ENCODE measurements at places on chromosomes 5 and 9.

DNA sequence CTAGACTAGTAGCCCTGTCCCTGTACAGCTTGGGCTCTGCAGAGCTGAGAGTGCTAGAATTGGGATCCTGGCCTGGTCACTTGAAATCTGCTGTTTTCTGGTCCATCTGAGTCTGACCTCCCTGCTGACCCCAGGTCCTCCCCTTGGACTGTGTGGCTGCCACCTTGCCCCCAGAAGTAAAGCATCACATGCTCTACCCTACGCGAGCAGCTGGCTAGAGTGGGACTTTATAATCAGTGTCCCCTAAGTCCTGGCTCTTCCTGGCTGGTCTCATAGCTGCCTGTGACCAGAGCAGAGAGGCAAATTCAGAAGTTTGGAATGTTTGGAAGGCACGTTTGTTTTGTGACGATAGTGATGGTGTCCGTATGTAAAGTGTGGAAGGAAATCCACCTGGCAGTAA lies 81.0 kb downstream of the ARHGEF28 start:
- no peaks in the 10 kb centered on the region for H3K4me1 ChIP-seq
- no peaks in the 10 kb centered on the region for H3K27me3 ChIP-seq
- no peak overlapping the region for H3K27ac ChIP-seq
- H3K36me3 ChIP-seq = no peaks in the 10 kb centered on the region
- no peak overlapping the region for H3K4me3 ChIP-seq
- no peak for DNase-seq

GRCh38 chr9:88915916-88916315 lies 75.4 kb upstream of the S1PR3 start:
- H3K27me3 ChIP-seq = no peaks in the 10 kb centered on the region
- H3K4me1 ChIP-seq = no peaks in the 10 kb centered on the region
- no peaks in the 10 kb centered on the region for H3K36me3 ChIP-seq
- no peak overlapping the region for H3K4me3 ChIP-seq
- H3K27ac ChIP-seq = no peak overlapping the region
- DNase-seq = no peak

- peaks cover 2% of the 10 kb centered on the region for H3K4me1 ChIP-seq
- H3K27ac ChIP-seq = no peak overlapping the region
- no peak for DNase-seq
- H3K4me3 ChIP-seq = no peak overlapping the region
Measured at GRCh38 chr5:94316916-94317838, 301.2 kb downstream of the KIAA0825 start.

DNA sequence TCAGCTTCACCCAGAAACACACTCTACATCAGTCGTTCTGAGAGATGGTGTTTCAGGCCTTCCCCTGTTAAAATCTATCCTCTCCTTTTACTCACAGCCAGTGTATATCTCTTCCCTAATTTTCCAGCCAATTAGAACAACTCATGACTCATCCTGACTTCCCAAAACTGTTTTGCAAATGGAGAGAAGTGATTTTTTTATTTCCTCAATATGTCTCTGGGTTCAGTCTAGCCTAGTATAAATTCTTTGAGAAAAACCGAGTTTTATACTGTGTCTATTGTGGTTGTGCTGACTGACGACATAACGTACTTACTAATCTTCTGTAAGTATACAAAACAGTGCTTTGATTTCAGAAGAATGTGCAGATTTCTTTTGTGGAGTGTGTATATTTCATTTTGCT lies 28.4 kb upstream of the CAST start:
- no peak overlapping the region for H3K4me3 ChIP-seq
- H3K27me3 ChIP-seq = no peaks in the 10 kb centered on the region
- no peak for DNase-seq
- H3K27ac ChIP-seq = no peak overlapping the region
- H3K4me1 ChIP-seq = peaks cover 2% of the 10 kb centered on the region

GRCh38 chr9:14021871-14022525 lies 291.9 kb downstream of the NFIB start:
- H3K36me3 ChIP-seq = no peaks in the 10 kb centered on the region
- DNase-seq = no peak
- no peak overlapping the region for H3K27ac ChIP-seq
- H3K4me1 ChIP-seq = peaks cover 3% of the 10 kb centered on the region
- no peak overlapping the region for H3K4me3 ChIP-seq
- H3K27me3 ChIP-seq = no peaks in the 10 kb centered on the region

- H3K27ac ChIP-seq = peak overlapping the region; percentile 95
- no peaks in the 10 kb centered on the region for H3K27me3 ChIP-seq
- peaks cover 2% of the 10 kb centered on the region for H3K4me1 ChIP-seq
- no peak for DNase-seq
- peak overlapping the region; percentile 39 for H3K4me3 ChIP-seq
Measured at GRCh38 chr5:139403418-139403786, 487 bp downstream of the SPATA24 start.

GRCh38 chr5:133309984-133310621 lies 258.3 kb downstream of the HSPA4 start:
- no peaks in the 10 kb centered on the region for H3K36me3 ChIP-seq
- no peak overlapping the region for H3K27ac ChIP-seq
- no peaks in the 10 kb centered on the region for H3K4me1 ChIP-seq
- H3K27me3 ChIP-seq = no peaks in the 10 kb centered on the region
- DNase-seq = no peak

DNA sequence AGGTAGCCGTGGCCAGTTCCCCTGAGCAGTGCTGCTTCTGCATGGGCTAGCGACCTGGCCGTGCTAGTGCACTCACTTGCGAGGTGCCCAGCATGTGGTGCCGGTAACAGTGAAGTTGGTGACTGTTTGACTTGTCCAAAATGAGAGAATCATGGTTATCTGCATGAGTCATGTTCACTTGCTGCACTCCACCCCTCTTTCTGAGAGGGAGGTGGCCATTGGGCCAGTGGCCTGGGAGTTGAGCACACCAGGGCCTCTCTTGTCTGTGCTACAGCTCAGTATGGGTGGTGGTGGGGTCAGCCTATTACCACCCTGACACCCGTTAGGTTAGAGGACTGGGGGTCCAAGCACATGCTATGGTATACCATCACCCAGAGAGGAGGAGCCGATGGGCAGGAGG lies 55.4 kb upstream of the GARNL3 start:
- H3K4me3 ChIP-seq = no peak overlapping the region
- H3K36me3 ChIP-seq = no peaks in the 10 kb centered on the region

DNA sequence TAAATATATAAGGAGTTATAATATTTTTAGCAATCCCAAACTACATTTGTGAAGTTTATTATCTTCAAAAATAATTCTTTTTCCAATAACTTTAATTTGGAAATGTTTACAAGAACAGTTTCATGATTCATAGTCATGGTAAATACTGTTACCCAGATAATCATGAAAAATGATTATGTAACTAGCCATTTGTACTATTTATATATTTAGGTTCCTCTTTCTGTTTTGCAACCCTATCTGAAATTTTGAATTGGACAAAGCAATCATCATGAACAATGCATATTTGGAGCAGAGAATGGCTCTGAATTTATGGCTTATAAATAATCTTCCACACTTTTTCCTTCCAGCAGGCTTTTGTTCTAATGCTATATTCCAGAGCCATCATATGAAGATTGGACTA lies 499.7 kb downstream of the SLCO4C1 start:
- no peak overlapping the region for H3K27ac ChIP-seq
- H3K27me3 ChIP-seq = no peaks in the 10 kb centered on the region
- no peak for DNase-seq
- no peaks in the 10 kb centered on the region for H3K36me3 ChIP-seq
- H3K4me3 ChIP-seq = no peak overlapping the region

DNA sequence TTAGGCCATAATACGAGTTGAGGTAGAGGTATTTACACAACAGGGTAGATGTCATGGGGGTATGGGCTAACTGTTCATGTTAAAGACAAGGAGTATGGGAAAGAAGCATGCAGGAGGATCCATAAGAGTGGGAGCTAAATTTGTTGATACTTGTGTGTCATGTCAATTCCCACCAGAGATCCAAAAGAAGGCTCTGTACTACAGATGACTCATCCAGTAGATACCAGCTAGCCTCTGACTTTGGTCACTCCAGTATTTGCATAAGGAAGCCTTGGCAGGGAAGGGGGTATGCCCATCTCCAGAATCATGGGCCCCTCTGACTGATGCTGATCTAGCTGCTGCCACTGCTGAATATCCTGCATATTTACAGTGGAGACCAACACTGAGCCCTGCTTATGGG lies 743.7 kb upstream of the GRAMD2B start:
- no peaks in the 10 kb centered on the region for H3K36me3 ChIP-seq
- DNase-seq = no peak
- H3K4me3 ChIP-seq = no peak overlapping the region
- H3K4me1 ChIP-seq = no peaks in the 10 kb centered on the region
- H3K27me3 ChIP-seq = no peaks in the 10 kb centered on the region
- no peak overlapping the region for H3K27ac ChIP-seq

- H3K4me1 ChIP-seq = no peaks in the 10 kb centered on the region
- no peak overlapping the region for H3K27ac ChIP-seq
- no peak overlapping the region for H3K4me3 ChIP-seq
- H3K36me3 ChIP-seq = no peaks in the 10 kb centered on the region
Measured at GRCh38 chr5:143536364-143536763, 132.9 kb upstream of the NR3C1 start.

DNA sequence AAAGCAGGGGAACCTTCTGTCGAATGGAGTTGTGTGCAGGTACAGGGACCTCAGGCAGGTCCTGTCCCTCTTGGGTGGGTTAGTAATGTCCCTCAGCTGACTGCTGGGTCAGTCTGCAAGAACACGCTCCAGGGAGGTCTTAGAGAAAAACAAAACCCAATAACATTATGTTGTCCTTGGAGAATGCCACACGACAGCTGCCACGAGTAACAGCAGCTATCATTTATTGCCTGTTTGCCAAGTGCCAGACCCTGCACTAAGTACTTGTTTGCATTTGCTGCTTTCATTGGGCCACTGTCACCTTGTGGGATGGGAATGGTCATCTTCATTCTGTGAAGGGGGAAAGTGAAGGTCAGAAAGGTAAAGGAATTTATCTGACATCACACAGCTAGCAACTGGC lies 310.3 kb downstream of the SLIT3 start:
- no peaks in the 10 kb centered on the region for H3K27me3 ChIP-seq
- DNase-seq = no peak
- no peak overlapping the region for H3K27ac ChIP-seq
- H3K36me3 ChIP-seq = no peaks in the 10 kb centered on the region
- H3K4me1 ChIP-seq = no peaks in the 10 kb centered on the region

DNA sequence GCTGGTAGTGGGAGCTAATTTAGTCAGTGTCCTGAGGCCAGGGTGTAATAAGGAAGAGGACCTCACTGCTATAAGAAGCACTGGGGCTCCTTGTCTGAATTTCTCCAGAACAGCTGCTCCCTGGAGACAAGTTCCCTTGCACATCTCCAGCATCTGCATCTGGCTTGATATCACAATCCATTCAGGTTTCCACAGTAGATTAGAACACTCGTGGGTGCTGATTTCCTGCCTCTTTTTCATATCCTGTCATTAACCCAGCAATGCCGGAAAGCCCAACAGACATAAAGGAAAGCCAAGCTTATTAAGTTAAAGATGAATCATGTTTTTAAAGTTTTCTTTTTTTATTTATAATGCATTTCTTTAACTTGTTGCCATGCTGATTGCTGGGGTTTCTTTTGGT lies 232.3 kb upstream of the WWC1 start:
- no peaks in the 10 kb centered on the region for H3K4me1 ChIP-seq
- no peaks in the 10 kb centered on the region for H3K36me3 ChIP-seq
- H3K27ac ChIP-seq = no peak overlapping the region
- no peaks in the 10 kb centered on the region for H3K27me3 ChIP-seq
- no peak overlapping the region for H3K4me3 ChIP-seq

DNA sequence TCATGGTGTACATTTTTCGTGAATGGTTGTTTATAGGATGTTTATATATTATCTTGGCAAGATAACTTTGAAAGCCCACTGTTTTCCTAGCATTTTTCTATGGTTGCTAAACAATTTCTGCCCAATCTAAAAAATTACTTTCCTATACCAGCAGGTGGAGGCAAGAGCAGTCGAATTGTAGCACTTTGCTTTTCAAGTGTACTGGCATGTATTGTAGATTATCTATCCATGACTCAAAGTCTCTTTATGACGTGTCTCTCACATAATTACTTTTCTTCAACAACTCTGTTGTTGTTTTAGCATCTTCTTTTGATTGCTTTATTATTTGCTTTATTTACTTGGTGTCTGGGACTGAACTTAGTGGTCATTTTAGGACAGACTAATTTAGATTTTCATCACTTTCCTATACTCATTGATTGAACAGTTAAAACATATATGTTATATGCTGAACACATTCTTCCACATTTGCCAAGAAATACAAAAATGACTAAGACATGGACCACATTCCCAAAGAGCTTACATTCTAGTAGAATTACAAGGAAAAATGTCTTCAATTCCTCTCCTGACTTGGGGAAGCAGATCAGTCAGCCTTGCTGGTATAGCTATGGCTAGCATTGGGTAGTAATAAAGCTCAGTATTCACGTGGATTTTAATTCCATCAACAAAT lies 20.7 kb downstream of the NLN start:
- DNase-seq = peak; percentile 43
- H3K27me3 ChIP-seq = no peaks in the 10 kb centered on the region
- H3K27ac ChIP-seq = no peak overlapping the region
- H3K4me1 ChIP-seq = no peaks in the 10 kb centered on the region
- H3K4me3 ChIP-seq = no peak overlapping the region

- H3K4me1 ChIP-seq = no peaks in the 10 kb centered on the region
- H3K27ac ChIP-seq = no peak overlapping the region
- H3K36me3 ChIP-seq = no peaks in the 10 kb centered on the region
- no peaks in the 10 kb centered on the region for H3K27me3 ChIP-seq
Measured at GRCh38 chr5:134026521-134027287, 21.9 kb upstream of the VDAC1 start.

GRCh38 chr9:113547501-113547900 lies 84.0 kb downstream of the RGS3 start:
- no peaks in the 10 kb centered on the region for H3K27me3 ChIP-seq
- H3K27ac ChIP-seq = no peak overlapping the region
- no peak overlapping the region for H3K4me3 ChIP-seq

- DNase-seq = peak; percentile 51
- no peaks in the 10 kb centered on the region for H3K4me1 ChIP-seq
- H3K4me3 ChIP-seq = no peak overlapping the region
- no peak overlapping the region for H3K27ac ChIP-seq
- peaks cover 2% of the 10 kb centered on the region for H3K36me3 ChIP-seq
Measured at GRCh38 chr9:114282926-114283325, 40.0 kb upstream of the ORM1 start.

DNA sequence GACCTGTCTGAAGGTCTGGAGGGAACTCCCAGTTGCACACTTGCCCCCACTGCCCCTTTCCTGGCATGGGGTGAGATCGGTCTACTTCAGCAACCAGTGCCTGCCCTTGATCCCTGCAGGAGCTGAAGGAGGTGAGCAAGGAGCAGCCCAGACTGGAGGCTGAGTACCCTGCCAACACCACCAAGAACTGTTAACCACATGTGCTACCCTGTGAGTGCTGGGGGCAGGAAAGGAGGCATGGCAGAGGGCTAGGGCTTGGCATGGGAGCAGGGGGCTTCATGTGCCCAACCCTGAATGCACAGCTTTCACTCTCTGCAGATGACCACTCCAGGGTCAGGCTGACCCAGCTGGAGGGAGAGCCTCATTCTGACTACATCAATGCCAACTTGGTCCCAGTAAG lies 17.3 kb upstream of the SPTLC1 start:
- H3K27me3 ChIP-seq = no peaks in the 10 kb centered on the region
- H3K4me1 ChIP-seq = no peaks in the 10 kb centered on the region
- DNase-seq = no peak
- no peaks in the 10 kb centered on the region for H3K36me3 ChIP-seq

GRCh38 chr5:74579215-74579614 lies 61.3 kb downstream of the ENC1 start:
- no peaks in the 10 kb centered on the region for H3K4me1 ChIP-seq
- H3K27ac ChIP-seq = no peak overlapping the region
- H3K4me3 ChIP-seq = no peak overlapping the region
- no peaks in the 10 kb centered on the region for H3K27me3 ChIP-seq
- no peak for DNase-seq
- no peaks in the 10 kb centered on the region for H3K36me3 ChIP-seq

Data from mesendoderm (in vitro differentiated cells).